ENCODE measurements at places on chromosomes 3 and 15.

DNA sequence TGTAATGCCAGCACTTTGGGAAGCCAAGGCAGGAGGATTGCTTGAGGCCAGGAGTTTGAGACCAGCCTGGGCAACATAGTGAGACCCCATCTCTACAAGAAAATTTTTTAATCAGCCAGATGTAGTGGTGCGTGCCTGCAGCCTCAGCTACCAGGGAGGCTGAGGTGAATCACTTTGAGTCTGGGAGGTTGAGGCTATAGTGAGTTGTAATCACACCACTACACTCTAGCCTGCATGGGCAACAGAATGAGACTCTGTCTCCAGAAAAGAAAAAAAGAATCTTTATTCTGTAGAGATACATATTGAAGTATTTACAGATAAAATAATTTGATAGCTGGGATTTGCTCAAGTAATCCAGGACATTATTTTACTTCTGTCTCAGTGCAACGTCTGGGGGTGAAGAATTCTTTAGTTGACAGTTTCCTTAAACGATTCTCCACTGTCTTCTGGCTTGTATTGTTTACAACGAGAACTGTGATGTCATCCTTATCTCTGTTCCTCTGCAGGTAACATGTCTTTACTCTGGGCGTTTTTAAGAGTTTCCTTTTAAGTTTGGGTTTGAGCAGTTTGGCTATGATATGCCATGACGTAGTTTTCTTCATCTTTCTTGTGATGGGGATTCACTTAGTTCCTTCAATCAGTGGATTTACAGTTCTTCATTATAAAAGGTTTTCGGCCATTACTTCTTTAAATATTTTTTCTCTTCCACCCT is 26.3 kb downstream of the KPNA1 start:
- DNase-seq: no peak

GRCh38 chr15:58403581-58403980 is 28.2 kb upstream of the LIPC start:
- DNase-seq: no peak

GRCh38 chr3:49406571-49407565 is 4.9 kb downstream of the RHOA start:
- no peak for DNase-seq

DNA sequence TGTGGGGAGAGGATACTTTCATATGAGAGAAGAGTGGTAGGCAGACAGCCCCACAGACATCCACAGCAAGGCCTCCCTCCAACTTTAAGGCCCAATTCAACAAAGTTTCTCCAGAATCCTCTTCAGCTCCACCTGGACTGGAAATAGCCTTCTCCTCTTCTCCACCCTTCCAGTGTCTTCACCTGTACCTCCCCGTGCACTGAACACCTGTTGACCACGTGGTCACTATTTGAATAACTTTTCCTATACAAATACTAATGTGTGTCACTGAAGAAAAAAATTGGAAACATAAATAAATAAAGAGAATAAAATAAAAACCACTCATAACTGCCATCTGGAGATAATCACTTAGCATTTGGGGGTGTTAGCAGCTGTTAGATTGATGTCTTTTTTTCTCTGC is 52.9 kb downstream of the CCNL1 start:
- DNase-seq: no peak

GRCh38 chr3:8931342-8931741 is 31.9 kb downstream of the RAD18 start:
- no peak for DNase-seq

- no peak for DNase-seq
Observed at GRCh38 chr3:101091489-101091888, 98.3 kb upstream of the ABI3BP start.

- no peak for DNase-seq
Observed at GRCh38 chr3:56799251-56799882, 2.4 kb downstream of the ARHGEF3 start.

DNA sequence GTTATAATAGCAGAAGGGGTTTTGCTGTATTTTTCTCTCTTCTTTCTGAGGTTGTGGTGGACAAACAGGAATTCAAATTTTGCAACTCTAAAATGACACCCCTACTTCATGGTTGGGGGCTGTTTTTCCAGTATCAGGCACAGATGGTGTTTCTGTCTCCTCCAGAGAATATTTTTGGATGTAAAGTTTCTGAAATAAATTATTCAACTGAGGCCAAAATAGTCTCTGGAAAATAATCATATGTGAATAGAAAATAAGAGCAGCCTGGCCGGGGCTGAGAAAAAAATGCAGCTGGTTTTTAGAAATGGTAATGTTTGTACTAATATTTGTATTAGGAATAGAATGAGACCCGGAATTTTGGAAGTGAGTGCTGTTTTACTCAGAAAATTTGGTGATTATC is 121.3 kb upstream of the ADAMTS9 start:
- DNase-seq: no peak

DNA sequence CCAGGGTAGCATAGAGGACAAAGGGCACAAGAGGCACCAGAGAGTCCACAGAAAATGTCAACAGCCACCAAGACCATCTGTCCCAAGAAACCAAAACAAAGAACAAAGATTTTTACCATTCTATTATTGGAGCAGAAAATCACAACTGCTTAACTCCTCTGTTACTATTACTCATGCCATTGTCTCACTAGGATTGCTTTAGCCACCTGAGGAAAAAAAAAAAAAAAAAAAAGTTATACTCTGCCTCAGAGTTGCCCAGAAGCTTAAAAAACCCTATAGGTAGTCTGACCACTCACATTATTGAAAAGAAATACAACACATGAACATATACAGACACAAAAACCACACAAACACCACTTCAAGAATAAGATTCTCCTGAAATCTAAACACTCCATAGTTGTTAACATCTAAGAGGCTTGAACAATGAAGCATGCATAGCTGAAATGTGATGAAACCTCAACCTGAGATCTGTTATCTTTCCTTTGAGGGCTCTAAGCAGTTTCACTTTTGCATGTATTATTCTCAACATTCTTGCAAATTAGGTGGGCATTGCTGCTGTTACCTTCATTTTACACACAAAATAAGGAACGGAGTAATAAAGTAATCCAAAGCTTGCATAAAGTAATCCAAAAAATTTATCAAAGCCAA is 85.4 kb downstream of the IGSF11 start:
- no peak for DNase-seq

GRCh38 chr3:152823781-152824180 is 11.2 kb upstream of the P2RY1 start:
- no peak for DNase-seq

GRCh38 chr15:34987609-34988026 is 469 bp downstream of the ZNF770 start:
- DNase-seq: no peak

- DNase-seq: no peak
Observed at GRCh38 chr3:196216089-196216564, at the start of gene SLC51A. SLC51A (plus strand) TSS chr3:196216534; CDS start chr3:196216713, 179 bp downstream.

GRCh38 chr3:45635475-45636256 is 41.1 kb downstream of the LIMD1 start:
- DNase-seq: no peak

DNA sequence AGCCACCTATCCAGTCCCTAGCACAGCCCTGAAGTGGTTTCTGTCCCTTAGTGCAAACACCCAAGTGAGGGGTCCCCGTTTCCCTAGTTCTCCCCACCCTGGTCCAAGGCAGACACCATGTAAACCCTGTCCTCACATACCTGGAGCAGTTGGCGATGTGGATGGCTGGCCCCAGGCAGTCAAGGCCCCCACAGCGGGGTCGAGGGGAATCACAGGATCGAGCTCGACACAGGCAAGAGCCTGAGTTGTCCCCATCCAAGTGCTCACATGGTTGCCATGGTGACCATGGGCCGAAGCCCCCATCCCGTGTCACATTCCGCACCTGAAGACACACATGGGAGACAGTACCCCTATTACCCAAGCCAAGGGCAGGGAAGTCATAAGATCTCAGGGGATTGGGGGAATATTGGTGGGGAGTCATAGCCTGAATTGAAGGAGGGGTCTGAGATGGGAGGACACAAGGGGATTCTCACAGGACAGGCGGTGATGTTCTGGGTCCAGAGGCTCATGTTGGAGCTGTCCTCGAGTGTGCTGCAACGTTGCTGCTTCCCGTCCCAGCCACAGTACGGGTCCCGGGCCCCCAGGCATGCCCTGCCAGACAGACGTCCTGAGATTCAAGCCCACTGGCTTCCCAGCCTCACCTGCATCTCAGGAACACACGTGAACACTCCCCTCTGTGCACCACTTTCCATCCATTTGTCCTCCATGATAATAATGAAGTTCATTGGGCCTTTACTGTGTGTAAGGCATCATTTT is 112.1 kb downstream of the SEMA5B start:
- DNase-seq: no peak

DNA sequence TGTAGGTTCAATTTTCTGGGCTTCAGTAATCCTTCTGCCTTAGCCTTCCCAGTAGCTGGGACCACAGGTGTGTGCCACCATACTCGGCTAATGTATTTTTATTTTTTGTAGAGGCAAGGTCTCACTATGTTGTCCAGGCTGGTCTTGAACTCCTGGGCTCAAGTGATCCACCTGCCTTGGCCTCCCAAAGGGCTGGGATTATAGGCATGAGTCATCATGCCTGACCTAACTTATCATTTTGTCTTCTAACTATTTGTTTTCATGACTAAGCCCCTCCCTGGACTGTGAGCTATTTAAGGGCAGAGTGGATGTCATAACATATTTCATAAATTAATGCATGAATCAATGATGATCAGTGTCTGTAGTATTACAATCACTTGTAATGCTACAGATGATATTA is 56.1 kb upstream of the PIAS1 start:
- no peak for DNase-seq

- DNase-seq: no peak
Observed at GRCh38 chr3:104951426-104951825, 415.3 kb upstream of the ALCAM start.

DNA sequence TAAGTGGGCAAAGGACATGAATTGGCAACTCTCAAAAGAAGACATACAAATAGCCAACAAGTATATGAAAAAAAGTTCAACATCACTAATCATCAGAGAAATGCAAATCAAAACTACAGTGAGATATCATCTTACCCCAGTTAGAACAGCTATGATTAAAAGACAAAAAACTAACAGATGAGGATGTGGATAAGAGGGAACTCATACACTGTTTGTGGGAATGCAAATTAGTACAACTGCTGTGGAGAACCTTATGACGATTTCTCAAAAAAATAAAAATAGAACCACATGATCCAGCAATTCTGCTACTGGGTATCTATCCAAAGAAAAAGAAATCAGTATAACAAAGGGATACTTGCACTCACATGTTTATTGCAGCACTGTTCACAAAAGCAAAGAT is 28.6 kb downstream of the NEK10 start:
- DNase-seq: peak; percentile 89

- no peak for DNase-seq
Observed at GRCh38 chr3:122974764-122975162, 52.8 kb downstream of the SEMA5B start.

DNA sequence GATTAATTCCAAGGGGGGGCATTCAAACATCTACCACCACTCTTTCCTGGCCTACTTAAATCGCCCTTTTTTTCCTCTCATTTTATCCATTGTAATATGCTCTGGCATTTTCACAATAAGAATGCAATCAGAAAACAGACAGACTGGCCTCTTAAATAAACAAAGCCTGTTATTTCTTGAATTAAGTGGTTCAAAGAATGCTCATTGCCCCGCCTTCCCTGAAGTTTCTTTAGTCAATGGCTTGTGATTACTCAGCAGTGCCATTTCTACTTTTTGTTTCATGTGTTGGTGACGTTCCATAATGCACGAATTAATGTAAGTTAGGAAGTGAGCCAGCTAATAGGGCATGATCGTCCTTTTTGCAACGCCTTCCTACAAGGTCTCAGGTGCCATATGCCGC is 68.0 kb downstream of the FBN1 start:
- DNase-seq: no peak

DNA sequence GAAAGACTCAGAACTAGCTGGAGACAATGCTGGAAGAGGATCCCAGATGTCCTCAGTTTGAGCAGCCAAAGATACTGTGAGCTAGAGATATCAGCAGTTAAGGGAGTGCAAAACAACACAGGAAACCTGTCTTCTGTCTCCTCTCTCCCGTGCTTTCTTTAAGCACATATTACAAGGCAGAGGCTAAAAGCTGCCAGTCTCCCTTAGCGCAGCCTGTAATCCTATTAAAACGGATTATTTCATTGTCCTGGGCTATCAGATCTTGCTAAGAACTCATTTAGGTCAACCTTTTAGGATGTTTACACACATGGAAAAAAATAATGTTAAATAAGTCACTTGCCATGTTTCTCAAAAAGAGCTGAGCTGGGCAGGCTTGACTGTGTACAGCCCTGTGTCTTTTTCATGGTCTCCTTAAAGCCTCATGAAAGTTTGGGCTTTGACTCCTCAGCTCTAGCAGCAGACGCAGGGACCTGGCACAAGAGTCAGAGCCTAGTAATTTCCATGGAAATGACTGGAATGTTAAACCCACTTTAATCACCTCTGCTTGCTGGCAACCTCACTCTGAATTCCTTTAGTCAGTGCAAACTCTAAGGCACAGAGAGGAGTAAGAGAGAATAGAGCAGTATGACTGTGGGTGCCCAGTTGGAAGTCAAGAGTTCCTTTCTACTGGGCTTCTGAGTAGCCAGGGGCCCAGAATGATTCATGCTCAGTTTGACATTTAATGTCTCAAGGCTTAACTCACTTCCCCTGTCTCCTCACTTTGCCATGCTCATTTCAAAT is 491.9 kb downstream of the NTRK3 start:
- no peak for DNase-seq

DNA sequence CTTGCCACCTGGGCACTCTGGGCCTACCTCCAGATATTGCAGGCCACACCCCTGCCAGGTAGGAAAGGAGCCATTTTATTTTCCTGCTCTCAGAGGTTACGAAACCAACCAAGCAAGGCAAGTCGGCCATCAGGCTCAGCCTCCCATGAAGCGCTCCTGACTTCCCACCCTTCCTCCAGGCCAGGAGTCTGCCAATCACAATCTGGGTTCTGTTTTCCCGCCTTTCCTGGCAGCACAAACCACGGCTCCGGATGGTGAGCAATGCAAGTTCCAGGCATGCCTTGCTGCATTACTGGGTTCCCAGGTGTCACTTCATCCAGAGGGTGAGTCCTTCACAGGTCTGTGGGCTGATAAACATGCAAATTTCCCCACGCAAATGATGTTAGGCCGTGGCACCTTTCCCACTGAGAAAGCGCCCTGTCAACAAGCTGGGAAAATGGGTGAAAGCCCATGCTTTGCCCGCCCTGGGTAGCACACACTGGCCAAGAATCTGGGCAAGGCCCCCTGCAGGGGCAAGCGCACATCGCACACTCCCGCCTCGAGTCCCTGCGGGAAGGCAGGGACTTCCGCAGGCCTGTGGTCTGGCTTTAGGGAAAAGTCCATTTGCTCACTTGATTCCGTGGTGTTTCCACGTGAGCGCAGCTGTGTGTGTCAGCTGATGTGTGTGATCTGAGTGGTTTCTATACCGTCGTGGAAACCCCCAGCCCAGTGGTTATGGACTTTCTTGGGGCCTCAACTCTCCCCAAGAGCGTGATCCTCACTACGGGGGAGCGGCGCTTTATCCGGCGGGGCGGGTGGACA is 61.6 kb upstream of the RYK start:
- no peak for DNase-seq

All from T-helper 2 cell (primary cell).